A549 (cell line): ENCODE measurements at places on chromosomes 2 and 18.

DNA sequence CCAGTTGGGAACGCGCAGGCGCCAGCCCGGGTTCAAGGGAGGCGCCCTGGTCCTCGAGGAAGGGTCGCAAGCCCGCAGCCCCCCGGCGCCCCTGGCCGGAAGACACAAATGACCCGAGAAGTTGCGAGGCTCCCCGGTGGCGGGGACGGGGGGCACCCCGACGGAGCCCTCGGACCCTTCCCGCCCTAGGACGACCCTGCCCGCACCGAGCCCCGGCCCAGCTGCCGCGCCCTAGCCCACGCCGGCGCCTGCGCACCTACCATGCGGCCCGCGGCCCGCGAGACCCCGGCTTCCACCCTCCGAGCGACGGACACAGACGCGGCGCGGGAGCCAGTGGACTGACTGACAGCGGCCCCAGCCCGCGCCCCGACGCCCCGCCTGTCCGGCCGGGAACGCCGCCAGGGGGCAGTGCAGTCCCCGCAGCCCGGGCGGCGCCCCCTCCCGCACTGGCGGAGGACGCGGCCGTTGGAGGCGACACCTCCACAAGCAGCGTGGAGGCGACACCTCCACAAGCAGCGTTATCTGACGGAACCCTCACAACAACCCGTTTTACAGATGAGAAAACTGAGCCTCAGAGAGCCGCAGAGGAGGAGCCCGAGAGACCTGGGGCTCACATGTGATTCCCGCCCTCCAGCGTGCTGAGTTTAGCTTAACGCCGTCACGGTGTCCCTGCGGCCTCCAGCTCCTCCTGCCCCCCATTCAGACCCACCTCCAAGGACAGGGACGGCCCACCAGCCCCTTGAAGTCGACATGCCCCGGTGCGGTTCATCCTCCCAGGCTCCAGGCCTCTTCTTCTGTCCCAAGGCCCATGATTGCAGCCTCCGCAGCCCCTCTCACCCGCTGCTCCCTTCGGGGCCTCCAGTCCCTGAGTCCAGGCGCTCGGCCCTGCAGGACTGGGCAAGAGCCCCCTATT, at the start of gene NMUR1:
TSS of gene NMUR1 (minus strand) at position 347 of the 913 bp plus-strand sequence. CDS start at position 263, 84 bp downstream.
- peak; percentile 48 for DNase-seq

- no peak for DNase-seq
Measured at GRCh38 chr18:27400001-27400400, 214.9 kb upstream of the CHST9 start.

DNA sequence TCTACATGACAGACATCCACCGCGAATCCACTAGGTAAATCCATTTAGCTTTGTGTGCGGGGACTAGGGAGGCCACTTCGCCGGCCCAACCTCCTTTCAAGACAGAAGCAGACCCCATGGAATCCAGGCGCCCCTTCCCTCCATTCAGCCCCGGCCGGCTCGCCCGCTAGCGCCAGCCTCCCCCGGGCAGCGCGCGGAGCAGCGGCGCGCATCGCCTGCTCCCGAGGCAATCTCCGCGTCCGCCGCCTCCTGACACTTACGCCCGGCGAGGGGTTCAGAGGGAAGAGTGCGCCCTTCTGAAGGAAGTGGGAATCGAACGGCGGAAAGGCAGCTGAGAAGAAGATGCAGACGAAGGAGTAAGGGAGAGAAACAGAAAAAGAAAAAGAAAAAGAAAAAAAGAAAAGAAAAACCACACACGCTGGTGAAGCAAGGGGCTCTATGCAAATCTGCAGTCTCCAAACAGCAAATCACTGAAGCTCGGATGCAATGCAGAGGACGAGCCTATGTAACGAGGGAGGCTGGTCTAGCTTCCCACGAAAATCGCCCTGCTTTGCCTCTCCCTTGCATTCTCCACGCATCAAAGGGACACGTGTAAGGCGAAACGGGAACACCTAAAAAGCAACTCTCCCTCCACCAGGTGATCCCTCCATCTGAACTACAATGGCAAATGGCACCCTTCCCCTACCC, 684.4 kb downstream of the NRXN1 start:
- DNase-seq, result no peak

GRCh38 chr2:85221067-85221691, 88.0 kb downstream of the TCF7L1 start:
- DNase-seq, result no peak

DNA sequence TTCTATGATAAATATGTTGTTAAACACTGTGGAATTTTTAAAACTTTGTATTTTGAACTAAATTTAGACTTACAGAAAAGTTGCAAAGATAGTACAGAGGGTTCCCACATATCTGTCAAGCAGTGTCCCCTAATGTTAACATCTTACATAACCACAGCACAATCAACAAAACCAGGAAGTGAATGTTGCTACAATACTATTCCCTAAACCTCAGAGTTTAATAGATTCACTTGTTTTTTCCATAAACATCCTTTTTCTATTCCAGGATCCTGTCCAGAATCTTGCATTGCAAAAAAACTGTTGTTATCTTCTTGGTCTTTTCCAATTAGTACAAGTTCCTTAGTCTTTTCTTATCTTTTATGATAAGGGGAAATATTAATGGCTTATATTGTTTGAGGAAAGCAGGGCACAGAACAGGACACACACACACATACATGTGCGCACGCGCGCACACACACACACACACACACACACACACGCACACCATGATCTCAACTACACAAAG, 251.1 kb upstream of the TRIB2 start:
- no peak for DNase-seq

DNA sequence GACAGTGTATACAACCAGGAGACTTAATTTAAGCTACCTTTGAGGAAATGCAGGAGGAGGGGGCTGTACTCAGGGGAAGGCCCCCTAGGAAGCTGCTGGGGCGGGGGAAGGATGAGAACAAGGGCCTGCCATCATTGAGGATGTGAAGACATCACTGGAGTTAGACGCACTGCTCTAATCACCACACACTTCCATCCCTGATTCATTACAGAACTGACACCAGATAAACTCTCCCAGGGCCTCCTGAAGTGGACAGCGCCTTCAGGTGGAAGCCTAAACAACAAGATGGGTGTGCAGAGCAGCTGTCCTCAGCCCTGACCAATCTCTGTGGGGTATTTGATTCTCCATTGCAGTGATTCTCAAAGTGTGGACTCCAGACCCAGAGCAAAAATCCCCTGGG, 30.6 kb upstream of the SLC35G4 start:
- no peak for DNase-seq

DNA sequence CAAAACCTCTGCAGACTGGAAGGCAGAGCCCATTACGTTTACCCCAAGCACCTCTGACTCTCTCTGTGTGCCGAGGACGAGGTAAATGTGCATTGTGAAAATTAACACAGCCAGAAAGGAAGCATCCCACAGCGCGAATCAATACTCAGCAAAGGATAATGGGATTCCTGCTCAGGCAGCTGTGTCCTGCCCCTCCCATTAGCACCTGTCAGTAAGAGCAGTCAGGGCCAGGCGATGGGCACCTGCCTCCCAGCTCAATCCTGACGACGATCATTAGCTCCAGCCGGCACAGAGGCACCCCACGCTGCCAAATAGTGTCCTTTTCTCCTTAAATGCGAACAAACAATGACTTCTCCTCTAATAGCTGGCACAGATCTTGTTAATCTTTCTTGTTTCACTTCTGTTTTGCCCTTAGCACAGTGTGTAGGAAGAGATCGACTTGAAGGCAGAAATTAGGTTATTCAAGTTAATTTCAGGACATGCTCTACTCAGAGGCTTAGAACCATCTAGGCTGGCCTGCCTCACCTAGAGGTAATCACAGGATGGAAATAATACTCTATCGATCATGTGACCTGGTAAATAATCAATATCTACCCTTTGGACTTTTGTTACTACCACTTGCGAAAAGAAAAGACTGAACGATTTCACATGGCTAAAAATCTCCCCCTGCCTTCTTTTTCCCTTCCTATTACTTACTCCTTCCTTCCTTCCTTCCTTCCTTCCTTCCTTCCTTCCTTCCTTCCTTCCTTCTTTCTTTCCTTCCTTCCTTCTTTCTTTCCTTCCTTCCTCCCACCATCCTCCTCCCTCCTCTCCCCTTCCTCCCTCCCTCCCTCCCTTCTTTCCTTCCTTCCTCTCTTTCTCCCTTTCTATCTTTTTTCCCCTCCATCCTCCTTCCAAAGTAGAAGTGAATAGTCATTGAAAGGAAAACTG, 487.9 kb upstream of the ID2 start:
- no peak for DNase-seq

DNA sequence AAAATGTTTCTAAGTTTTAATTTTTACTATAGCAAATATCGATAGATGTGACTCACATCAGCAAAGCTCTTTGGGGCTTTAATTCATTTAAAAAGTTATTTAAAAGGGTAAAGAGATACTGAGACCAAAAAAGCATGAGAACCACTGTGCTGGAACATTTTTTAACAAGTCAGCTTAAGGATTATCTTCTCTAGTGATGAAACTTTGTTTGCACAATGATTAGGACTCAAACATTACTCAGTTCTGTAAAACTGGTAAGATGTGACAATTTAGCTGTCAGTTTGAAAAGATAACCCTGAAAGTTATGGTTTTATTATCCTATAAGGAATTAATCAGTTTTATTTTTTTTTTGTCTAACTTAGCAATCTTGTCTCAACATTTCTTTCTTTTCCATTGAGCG, 301.4 kb downstream of the TSN start:
- DNase-seq, result no peak

GRCh38 chr18:34329840-34330239, 105.1 kb upstream of the NOL4 start:
- no peak for DNase-seq

- DNase-seq, result no peak
Measured at GRCh38 chr18:23421277-23421676, 31.8 kb upstream of the RIOK3 start.

- DNase-seq, result no peak
Measured at GRCh38 chr2:74201196-74201595, 2.8 kb downstream of the MTHFD2 start.

GRCh38 chr2:158546412-158547144, 89.8 kb downstream of the PKP4 start:
- no peak for DNase-seq

DNA sequence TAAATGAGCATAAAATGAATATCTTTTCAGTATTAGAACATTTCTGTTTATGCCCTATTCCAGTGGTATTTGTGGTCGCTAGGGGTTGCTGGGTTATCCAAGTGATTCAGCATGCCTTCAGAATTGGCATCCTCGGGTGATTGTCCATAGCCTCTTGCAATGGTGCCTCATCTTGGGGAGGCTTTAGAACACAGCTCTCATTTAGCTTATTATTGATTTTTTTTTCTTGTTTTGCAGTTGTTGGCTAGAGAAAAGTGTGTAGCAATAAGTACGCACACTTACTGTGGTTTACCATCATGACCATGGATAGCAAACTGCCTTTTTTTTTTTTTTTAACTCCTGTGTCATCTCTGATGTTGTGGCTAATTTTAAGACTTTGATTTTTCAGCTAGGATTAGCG, 33.6 kb downstream of the PLEKHA3 start:
- DNase-seq, result no peak

- no peak for DNase-seq
Measured at GRCh38 chr2:206940546-206940945, 1.2 kb downstream of the CPO start.

DNA sequence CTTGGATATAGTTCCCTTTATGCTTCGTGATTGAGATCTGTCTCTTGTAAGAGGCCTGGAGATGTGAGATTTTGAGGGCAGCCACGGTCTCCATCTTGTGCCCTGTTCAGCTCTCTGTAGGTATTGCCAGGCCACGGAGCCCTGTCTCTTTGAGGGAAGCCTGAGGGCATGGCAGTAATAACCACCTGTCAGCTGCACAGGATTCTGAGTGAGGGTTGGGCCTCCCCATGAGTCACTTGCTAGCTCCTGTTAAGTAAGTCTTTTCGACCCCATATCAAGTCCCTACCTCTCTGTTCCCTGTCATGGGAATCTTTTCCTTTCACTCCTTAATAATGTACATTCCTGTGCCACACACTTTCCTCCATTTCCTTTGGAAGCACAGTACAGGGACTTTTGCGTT, 20.4 kb downstream of the LYPD6B start:
- DNase-seq, result no peak

DNA sequence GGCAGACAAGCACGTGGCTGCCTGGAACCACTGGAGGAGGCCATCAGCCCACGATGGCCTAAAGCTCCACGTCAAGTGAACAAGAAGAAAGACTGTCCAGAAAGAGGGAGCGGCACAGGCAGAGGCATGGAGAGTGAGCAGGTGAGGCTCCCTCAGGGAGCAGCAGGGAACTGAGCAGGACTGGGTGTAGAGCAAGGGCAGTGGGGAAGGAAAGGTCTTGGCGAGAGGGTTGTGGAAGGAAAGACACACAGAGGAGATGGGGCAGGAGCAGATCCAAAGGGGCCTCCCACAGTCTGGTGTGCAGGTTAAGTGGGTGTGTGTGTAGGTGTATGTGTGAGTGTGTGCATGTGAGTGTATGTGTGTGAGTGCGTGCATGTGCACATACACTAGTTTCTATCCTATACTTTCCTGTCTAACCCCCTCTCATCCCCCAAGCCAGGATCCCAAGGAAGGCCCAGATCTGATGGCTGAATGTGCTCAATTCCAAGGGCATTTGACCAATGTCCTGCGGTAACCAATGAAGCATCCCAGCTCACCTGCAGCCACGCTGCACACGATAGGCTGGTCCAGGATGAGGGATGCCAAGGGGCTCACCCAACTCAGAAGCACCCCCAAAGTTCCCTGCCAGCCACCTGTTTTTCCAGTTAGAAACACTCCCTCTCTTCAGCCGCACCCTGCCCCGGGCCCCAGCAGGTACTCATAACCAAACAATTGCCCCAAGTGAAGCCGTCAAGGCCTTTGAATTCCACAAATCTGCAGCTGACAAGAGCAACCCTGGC, 262.5 kb upstream of the RAB6C start:
- no peak for DNase-seq

GRCh38 chr2:128605931-128606330, 287.3 kb upstream of the HS6ST1 start:
- no peak for DNase-seq

GRCh38 chr18:51066273-51066672, 36.3 kb downstream of the SMAD4 start:
- DNase-seq, result no peak

DNA sequence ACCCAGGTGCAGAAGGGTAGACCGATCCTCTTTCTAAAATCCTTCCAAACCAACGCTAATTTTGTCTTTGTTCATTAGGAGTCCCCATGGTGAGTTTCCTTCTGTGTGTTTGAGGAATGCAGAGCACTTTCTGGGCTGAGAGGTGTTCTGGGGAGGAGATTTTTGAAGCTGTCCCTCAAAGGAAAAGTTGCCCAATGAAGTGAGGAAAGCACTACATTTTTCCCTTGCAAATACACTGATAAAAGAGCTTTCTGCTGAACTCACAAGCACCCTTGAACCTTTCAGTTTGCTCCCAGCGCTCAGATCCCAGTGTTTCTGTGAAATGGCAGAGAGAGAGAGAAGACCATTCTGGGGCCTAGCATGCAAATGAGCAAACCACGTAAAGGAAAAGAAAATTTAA, 299.6 kb upstream of the FANCL start:
- DNase-seq, result no peak

GRCh38 chr2:66050392-66050791, 384.5 kb upstream of the MEIS1 start:
- no peak for DNase-seq

DNA sequence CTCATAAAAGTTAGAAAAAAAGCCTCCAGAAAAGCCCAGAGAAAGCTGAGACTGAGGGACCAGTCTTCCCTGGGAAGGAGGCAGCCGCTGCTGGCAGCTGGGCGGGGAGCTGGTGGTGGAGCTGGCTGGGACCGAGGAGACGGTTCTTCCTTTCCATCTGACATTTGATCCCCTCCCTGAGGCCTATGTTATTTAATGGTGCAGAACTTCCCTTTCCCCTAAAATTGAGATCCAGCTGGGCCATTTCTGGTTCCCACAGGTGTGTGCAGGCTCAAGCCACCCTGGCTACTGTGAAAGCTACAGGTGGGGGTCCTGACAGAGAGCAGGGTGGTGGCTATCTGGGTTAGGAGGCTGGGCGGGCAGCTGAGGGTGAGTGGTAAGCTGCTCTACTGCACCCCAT, 81.5 kb upstream of the FZD7 start:
- no peak for DNase-seq
